ENCODE measurements at places on chromosomes 4 and X.

DNA sequence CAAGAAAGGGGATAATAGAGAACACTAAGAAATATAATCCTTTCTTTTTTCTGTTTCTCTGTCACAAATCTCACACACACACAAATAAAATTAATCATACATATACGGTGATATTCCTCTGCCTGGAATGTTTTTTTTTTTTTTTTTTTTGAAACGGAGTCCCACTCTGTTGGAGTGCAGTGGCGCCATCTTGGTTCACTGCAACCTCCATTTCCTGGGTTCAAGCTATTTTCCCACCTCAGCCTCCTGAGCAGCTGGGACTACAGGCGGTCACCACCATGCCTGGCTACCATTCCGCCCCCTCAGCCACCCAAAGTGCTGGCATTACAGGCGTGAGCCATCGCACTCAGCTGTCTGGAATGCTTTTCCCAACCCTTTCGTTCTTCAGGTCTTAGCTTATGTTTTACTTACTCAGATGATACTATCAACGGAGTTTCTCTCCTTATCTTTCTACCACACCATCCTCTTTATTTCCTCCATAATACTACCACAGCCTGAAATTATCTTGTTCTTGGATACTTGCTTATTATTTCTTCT is 69.3 kb downstream of the ANKRD17 start:
- no peak for DNase-seq
- H3K27ac ChIP-seq: no peak overlapping the region
- H3K27me3 ChIP-seq: no peaks in the 10 kb centered on the region
- no peaks in the 10 kb centered on the region for H3K36me3 ChIP-seq
- no peaks in the 10 kb centered on the region for H3K4me1 ChIP-seq

GRCh38 chrX:153244767-153245166 is 65.7 kb downstream of the MAGEA1 start:
- DNase-seq: no peak
- no peaks in the 10 kb centered on the region for H3K36me3 ChIP-seq
- peak overlapping the region; percentile 32 for H3K4me3 ChIP-seq
- no peak overlapping the region for H3K27ac ChIP-seq

- no peaks in the 10 kb centered on the region for H3K4me1 ChIP-seq
- H3K27me3 ChIP-seq: peaks cover 14% of the 10 kb centered on the region
- H3K4me3 ChIP-seq: peak overlapping the region; percentile 53
- no peaks in the 10 kb centered on the region for H3K36me3 ChIP-seq
- peak; percentile 82 for DNase-seq
Measured at GRCh38 chrX:40266490-40267333, 169.0 kb upstream of the BCOR start.

DNA sequence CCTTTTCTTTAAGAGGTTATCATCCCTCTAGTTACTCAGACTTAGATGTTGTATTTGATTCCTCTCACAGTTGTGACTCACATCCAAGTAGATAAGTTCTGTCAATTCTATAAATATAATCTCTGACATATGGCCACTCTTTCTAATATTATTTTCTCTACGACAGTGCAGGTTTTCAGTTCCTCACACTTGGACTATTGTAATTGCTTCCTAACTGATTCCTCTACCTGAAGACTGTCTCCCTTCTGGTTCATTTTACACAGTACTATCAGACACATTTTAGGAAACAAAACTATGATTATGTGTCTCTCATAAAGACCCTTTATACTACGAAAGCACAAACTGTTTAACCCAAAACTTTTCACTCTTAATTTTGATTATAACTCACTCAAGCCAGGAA is 31.3 kb upstream of the GNRHR start:
- H3K4me3 ChIP-seq: no peak overlapping the region
- H3K27me3 ChIP-seq: no peaks in the 10 kb centered on the region
- no peaks in the 10 kb centered on the region for H3K4me1 ChIP-seq
- no peaks in the 10 kb centered on the region for H3K36me3 ChIP-seq
- H3K27ac ChIP-seq: no peak overlapping the region

DNA sequence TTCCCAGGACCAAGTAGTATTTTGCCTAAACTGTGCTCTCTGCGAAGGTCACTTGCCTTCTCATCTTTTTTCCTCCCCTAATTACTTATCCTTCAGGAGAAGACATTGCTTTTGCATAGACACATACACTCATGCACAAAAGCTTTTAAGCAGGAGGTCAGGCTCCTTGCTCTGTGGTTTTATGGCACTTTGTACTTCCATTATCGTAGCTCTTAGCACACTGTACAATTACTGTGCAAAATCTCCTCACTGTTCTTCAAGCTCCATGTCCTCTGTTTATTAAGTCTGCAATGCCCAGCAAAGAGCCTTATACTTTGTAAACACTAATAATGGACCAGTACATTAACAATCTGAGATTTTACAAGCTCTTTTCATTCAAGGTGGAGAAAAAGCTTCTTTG is 188.4 kb upstream of the GNPDA2 start:
- no peak overlapping the region for H3K27ac ChIP-seq
- H3K36me3 ChIP-seq: no peaks in the 10 kb centered on the region
- no peaks in the 10 kb centered on the region for H3K4me1 ChIP-seq
- H3K27me3 ChIP-seq: no peaks in the 10 kb centered on the region

DNA sequence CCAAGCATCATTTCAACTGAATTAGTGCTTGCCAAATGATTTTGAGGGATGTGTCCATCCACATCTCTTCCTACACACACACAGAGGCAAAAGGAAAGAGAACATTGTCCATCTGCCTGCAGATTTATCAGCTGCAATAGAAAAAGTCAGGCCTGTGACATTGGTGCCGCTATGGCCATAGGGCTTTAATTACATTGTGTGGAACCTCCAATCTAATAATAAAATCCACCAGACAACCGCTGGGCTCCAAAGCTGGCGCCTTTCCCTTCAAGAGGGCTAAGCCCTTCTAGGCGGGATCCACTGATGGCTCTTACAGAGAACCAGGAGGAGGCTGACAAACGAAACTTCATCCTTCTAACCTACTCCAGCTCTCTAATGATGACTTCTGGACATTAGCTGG is 60.6 kb downstream of the PHOX2B start:
- H3K36me3 ChIP-seq: no peaks in the 10 kb centered on the region
- no peaks in the 10 kb centered on the region for H3K4me1 ChIP-seq
- no peaks in the 10 kb centered on the region for H3K27me3 ChIP-seq

- no peak overlapping the region for H3K27ac ChIP-seq
- no peaks in the 10 kb centered on the region for H3K27me3 ChIP-seq
- H3K36me3 ChIP-seq: no peaks in the 10 kb centered on the region
- no peak overlapping the region for H3K4me3 ChIP-seq
- DNase-seq: no peak
Measured at GRCh38 chr4:140603286-140603685, 34.5 kb upstream of the UCP1 start.

- no peaks in the 10 kb centered on the region for H3K36me3 ChIP-seq
- H3K27me3 ChIP-seq: no peaks in the 10 kb centered on the region
- H3K27ac ChIP-seq: no peak overlapping the region
Measured at GRCh38 chrX:819684-820083, 189.1 kb downstream of the SHOX start.

- H3K27me3 ChIP-seq: no peaks in the 10 kb centered on the region
- DNase-seq: peak; percentile 78
- peaks cover 13% of the 10 kb centered on the region for H3K4me1 ChIP-seq
- no peaks in the 10 kb centered on the region for H3K36me3 ChIP-seq
- no peak overlapping the region for H3K4me3 ChIP-seq
- H3K27ac ChIP-seq: no peak overlapping the region
Measured at GRCh38 chr4:104064646-104065577, 345.1 kb upstream of the TACR3 start.

DNA sequence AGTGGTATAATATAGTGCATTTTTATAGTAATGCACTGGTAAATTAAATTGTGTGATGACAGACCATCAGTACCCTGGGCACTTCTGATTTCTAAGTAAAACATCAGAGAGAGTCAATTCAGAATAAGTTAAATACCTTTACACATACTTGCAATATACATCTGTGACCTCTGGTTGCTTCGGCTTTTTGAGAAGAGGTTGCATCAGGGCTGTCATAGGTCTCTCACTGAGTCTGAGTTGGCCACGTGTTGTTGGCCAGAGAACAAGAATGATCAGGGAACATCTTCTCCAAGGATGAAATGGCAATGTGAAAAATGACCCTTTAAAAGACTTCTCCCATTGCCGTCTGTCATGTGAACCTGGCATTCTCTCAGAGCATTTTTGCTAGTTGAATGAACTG is 36.9 kb upstream of the PUDP start:
- no peaks in the 10 kb centered on the region for H3K36me3 ChIP-seq
- H3K27ac ChIP-seq: no peak overlapping the region

DNA sequence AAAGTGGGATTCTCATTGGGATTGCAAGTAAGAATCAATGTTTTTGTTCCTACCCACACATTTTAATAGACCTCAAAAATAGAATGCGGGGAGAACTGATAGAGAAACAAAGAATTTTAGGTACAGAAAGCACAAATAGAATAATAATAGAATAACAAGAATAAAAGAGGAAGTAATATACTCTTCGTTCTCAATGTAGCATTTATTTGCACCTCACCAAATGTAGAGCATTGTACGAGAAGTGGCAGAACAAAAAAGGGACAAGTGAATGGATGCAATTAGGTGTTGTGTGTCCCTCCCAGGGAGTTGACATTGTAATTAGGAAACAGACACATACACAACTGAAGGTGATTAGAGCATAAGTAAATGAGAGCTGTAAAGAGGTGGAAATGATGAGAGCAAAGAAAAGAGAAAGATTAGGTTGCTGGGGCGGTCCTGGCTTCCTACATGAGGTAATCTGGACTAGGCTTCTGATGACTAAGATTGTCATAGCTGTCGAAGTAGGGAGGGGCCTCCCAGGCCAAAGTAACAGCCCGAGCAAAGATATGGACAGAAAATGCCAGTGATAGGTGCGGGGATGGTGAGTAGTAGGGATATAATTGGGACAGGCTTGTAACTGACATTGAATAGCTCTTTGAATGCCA is 10.4 kb downstream of the RAB9A start:
- no peak for DNase-seq
- H3K27me3 ChIP-seq: no peaks in the 10 kb centered on the region
- H3K4me1 ChIP-seq: peaks cover 7% of the 10 kb centered on the region
- H3K4me3 ChIP-seq: no peak overlapping the region
